ENCODE measurements at places on chromosomes 12 and 14. TPM values are rescaled to one million over a fixed set of nuclear protein-coding genes. Genes with fewer than 3 reads are reported as not detected.

- ATAC-seq: no peak
Measured at GRCh38 chr12:81615026-81615588, 144.0 kb downstream of the PPFIA2 start.

- no peak for ATAC-seq
Measured at GRCh38 chr12:58877243-58877743, 43.0 kb downstream of the LRIG3 start.

Gene KCNJ8
- not detected for total RNA-seq

DNA sequence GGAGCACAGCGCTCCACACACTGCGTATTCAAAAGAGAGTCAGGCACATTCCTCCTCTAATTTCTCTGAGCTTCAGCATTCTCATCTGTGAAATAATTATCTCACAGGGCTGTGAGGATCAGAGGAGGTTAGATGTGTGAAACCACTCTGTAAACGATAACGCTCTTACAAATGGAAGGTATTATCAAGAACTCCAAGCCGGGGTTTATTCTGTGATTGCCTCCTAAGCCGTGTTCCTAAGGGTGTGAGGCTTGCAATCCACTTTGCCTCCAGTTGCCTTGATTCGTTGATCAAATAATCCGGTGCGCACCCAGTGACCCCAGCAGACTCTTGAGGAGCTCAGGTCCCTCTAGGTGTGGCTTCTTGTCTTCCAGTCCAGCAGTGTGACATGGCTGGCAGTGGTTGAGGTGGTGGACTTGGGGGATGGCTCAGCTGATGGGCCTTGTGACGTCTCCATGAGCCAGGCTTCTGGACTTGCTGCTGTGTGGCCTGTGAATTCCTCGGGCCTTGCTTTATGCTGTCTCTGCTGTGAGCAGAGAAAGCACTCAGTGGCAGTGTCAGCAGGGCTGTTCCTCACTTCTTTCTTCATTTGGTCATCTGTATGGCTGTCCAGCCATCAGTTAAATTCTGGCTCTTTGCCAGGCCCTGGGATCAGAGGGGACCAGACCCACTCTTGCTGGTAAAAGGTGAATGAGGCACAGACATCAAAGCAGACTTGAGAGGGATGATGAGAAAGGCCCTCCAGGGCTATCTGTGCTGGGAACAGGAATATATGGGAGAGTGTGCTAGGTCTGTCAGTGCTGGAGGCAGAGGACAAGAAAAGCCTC, 71.0 kb downstream of the SLC25A47 start:
- no peak for ATAC-seq

DNA sequence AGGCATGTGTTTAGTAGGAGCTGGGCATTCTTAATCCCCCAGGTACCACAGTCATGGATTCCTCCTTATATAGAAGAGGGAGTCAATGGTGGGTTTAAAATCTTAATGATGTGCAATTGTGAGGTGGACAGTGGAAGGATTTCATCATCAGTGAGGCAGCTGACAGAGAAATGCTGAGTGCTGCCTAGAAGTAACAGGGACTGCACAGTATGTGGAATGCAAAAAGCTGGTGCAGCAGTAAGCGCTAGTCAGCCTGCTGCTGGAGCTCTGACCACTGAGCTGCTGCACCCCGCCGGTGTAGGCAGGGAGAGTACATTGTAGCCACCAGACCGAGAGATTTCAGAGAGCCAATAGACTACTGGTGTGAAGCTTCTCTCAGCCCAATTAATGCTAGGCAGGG, 80.5 kb upstream of the DACT1 start:
- ATAC-seq: no peak

Gene BATF
- total RNA-seq: 123 TPM

DNA sequence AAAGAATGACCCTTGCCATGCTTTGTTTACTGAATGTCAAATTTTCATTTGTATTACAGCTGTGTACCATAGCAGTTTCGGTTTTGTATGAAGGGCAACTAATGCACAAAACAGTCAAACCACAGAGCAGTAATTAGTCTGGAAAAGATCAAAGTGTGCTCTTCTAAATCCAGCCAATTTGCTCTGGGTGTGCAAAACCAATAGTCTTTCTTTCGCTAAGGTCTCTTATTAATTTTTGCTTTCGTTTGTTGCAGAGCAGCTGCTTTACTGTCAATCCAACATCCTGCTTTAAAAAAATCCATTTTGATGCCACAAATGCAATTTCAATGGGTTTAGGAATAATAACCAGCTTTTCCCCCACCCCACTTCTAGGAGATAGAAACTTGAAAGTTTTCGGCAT, 114.2 kb downstream of the BRMS1L start:
- ATAC-seq: no peak

Gene ACRBP
- 0.78 TPM for total RNA-seq

Gene HOXC12
- total RNA-seq: not detected

Gene MSI1
- not detected for total RNA-seq

- ATAC-seq: no peak
Measured at GRCh38 chr12:106110626-106111300, 28.0 kb downstream of the NUAK1 start.

DNA sequence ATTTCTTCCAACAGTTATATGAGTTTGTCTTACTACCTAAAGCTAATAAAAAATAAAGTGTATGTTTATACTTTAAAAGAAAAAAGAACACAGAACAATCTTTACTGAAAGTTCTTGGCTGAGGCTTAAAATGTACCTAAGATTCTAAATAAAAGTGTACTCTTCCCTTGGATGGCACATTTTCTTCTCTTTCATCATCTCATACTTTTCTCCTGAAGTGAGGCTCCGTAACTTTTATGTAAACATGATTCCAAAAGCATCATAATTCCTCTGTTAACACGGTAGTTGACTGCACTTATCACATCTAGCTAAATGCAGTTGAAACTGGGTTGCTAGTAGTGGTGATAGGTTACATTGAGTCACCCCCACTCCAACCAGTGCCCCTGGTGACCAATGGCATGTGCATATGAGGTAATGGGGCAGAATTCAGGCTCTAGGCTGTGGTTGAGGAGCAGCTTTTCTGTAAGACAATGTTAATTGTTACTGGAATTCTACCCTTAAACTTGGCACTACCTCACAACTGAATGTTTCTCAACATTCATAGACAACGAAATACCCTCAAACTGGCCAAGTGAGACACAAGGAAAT, 38.4 kb downstream of the WASHC3 start:
- ATAC-seq: no peak

GRCh38 chr12:18799561-18799960, 61.6 kb downstream of the CAPZA3 start:
- no peak for ATAC-seq
